ENCODE measurements at places on chromosomes 2 and 18. TPM values are rescaled to one million over a fixed set of nuclear protein-coding genes. Genes with fewer than 3 reads are reported as not detected.

GRCh38 chr2:133424876-133425275 is 143.4 kb downstream of the NCKAP5 start:
- no peaks in the 10 kb centered on the region for H3K4me1 ChIP-seq
- H3K36me3 ChIP-seq, result no peaks in the 10 kb centered on the region
- no peak overlapping the region for H3K27ac ChIP-seq
- H3K27me3 ChIP-seq, result no peaks in the 10 kb centered on the region
- no peak for DNase-seq
- H3K4me3 ChIP-seq, result no peak overlapping the region

GRCh38 chr18:50441501-50441900 is 66.7 kb downstream of the SKA1 start:
- no peaks in the 10 kb centered on the region for H3K4me1 ChIP-seq
- H3K4me3 ChIP-seq, result no peak overlapping the region
- no peaks in the 10 kb centered on the region for H3K27me3 ChIP-seq
- no peak for DNase-seq

Gene MYL12B
- polyA plus RNA-seq, result 1,249 TPM

- H3K36me3 ChIP-seq, result no peaks in the 10 kb centered on the region
- H3K4me3 ChIP-seq, result no peak overlapping the region
- H3K27ac ChIP-seq, result no peak overlapping the region
- H3K27me3 ChIP-seq, result no peaks in the 10 kb centered on the region
Observed at GRCh38 chr18:58529714-58530354, 99.1 kb downstream of the ALPK2 start.

- no peak overlapping the region for H3K4me3 ChIP-seq
- H3K36me3 ChIP-seq, result no peaks in the 10 kb centered on the region
- no peak overlapping the region for H3K27ac ChIP-seq
- no peaks in the 10 kb centered on the region for H3K27me3 ChIP-seq
- no peak for DNase-seq
Observed at GRCh38 chr2:213863541-213863940, 547.3 kb upstream of the VWC2L start.
